ENCODE measurements at places on chromosomes 5 and 9. TPM values are rescaled to one million over a fixed set of nuclear protein-coding genes. Genes with fewer than 3 reads are reported as not detected.

GRCh38 chr9:132864691-132865090 lies 13.4 kb downstream of the AK8 start:
- DNase-seq = no peak
- no peaks in the 10 kb centered on the region for H3K36me3 ChIP-seq
- no peak overlapping the region for H3K27ac ChIP-seq
- H3K4me1 ChIP-seq = peaks cover 5% of the 10 kb centered on the region
- H3K27me3 ChIP-seq = no peaks in the 10 kb centered on the region
- no peak overlapping the region for H3K4me3 ChIP-seq

DNA sequence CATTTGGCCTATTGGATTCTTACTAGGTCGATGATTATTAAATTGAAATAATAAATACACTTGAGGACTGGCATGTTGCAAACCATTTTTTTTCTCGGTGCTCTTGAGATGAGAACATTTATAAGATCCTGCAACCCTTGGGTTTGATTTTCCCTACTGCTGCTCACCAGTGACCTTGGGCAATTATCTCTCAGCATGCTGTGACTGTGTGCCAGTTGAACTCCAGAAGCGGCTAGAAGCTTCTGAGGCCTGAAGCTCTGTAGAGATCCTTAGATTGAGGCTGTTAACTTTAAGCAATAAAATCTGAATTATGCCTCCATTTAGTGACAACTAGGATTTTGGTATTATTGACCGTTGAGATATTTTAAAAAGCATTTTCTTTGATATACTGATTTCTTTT lies 489.8 kb downstream of the MAT2B start:
- no peaks in the 10 kb centered on the region for H3K36me3 ChIP-seq
- no peak overlapping the region for H3K4me3 ChIP-seq
- H3K27me3 ChIP-seq = no peaks in the 10 kb centered on the region
- no peak for DNase-seq

The C9orf50 gene
- total RNA-seq = not detected

DNA sequence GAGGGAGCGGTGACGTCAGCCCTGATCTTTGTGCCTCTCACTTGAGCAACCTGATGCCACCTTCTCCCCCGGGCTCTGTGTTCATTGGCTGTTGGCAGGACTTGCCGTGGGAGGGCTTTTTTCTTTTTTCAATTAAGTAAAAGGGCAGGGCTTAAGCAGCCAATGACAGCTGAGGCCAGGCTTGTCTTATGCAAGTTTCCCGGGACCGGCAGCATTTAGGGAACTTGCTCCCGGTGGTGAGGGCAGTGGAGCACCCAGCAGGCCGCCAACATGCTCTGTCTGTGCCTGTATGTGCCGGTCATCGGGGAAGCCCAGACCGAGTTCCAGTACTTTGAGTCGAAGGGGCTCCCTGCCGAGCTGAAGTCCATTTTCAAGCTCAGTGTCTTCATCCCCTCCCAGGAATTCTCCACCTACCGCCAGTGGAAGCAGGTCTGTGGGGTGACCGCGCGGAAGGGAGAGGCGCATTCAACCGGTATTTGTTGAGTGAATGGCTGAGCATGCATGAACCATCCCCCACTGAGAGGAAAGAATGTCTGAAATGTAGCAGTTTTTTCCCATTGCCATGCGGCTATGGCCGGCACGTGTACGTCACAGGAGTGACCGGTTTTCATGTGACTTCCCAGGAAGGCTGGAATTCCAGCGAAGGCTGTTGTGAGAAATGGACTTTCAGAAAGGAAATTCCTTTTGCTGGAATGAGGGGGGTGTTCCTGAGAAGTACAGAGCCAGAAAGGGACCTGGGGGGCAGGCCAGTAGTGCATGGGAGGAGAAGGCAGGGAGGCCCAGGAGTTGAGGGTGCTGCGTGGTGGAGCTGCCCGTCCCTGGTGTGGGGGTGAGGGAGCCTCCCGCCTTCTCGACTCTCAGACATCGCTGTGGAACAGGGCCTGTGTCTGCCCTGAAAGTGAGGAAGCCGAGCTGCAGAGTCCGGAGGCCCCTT lies 29.0 kb downstream of the PTGES2 start:
- H3K4me3 ChIP-seq = peak overlapping the region; percentile 17
- DNase-seq = peak; percentile 75
- H3K27ac ChIP-seq = peak overlapping the region; percentile 80

The TERT gene
- total RNA-seq = 10.1 TPM

- H3K27ac ChIP-seq = no peak overlapping the region
- H3K4me1 ChIP-seq = no peaks in the 10 kb centered on the region
- H3K4me3 ChIP-seq = no peak overlapping the region
- no peak for DNase-seq
Measured at GRCh38 chr9:89052470-89053097, 61.3 kb downstream of the S1PR3 start.

- H3K36me3 ChIP-seq = no peaks in the 10 kb centered on the region
- H3K27me3 ChIP-seq = peaks cover 15% of the 10 kb centered on the region
- H3K4me3 ChIP-seq = no peak overlapping the region
- H3K4me1 ChIP-seq = peaks cover 3% of the 10 kb centered on the region
- DNase-seq = no peak
Measured at GRCh38 chr9:96163712-96164111, 138.3 kb downstream of the HSD17B3 start.

The SLC24A2 gene
- total RNA-seq = not detected

DNA sequence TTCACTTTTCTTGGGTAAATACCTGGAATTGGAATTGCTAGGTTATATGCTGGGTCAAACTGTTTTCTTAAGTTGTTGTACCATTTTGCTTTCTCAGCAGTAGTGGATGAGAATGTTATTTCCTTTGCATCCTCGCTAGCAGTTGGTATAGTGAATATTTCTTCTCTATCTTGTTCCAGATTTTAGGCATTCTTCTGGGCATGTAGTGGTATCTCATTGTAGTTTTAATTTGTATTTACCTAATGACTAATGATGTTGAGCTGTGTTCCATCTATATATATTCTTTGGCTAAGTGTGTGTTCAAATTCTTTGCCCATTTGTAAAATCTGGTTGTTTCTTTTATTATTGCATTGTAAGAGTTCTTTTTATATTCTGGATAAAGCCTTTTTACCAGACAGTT lies 333.3 kb downstream of the MAT2B start:
- no peak for DNase-seq
- no peaks in the 10 kb centered on the region for H3K4me1 ChIP-seq
- H3K36me3 ChIP-seq = no peaks in the 10 kb centered on the region
- no peak overlapping the region for H3K27ac ChIP-seq
- H3K4me3 ChIP-seq = no peak overlapping the region
- H3K27me3 ChIP-seq = no peaks in the 10 kb centered on the region

GRCh38 chr9:93678199-93679019 lies 102.0 kb downstream of the PHF2 start:
- H3K36me3 ChIP-seq = peaks cover 9% of the 10 kb centered on the region
- H3K27ac ChIP-seq = no peak overlapping the region
- H3K4me1 ChIP-seq = peaks cover 3% of the 10 kb centered on the region
- no peak for DNase-seq

DNA sequence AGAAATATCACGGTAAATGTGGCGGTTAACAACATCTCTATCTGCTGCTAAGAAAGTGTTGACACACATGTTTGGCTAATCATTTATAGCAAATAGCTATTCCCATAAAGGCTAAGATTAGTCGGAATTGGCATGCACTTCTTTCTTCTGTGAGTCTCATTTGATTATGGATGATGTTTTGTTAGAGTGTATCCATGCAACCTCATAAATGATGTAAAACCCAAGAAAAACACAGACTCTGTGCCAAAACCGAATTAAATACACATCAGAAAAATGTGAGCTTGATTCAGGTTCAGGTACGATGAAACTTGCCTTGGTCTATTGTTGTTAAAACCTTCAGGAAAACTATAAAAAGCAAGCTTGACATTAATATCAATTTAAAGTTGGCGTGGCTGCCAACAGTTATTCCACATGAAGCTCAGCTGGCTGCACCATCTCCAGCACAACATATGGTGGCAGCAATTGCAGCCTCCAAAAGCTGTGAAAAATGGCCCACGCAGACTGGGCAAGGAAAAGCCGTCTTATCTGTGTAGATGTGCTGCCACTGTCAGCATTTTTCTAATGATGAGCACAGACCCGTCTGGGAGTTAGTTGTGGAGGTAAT lies 41.1 kb upstream of the ICE1 start:
- no peak overlapping the region for H3K27ac ChIP-seq
- DNase-seq = no peak
- H3K4me1 ChIP-seq = no peaks in the 10 kb centered on the region
- no peaks in the 10 kb centered on the region for H3K36me3 ChIP-seq
- no peaks in the 10 kb centered on the region for H3K27me3 ChIP-seq
- no peak overlapping the region for H3K4me3 ChIP-seq

GRCh38 chr5:154078272-154078671 lies 39.5 kb downstream of the MFAP3 start:
- H3K27me3 ChIP-seq = no peaks in the 10 kb centered on the region
- no peak overlapping the region for H3K4me3 ChIP-seq
- no peaks in the 10 kb centered on the region for H3K36me3 ChIP-seq
- no peak for DNase-seq

- H3K4me1 ChIP-seq = no peaks in the 10 kb centered on the region
- no peak for DNase-seq
- H3K27me3 ChIP-seq = no peaks in the 10 kb centered on the region
- no peak overlapping the region for H3K4me3 ChIP-seq
- no peak overlapping the region for H3K27ac ChIP-seq
- H3K36me3 ChIP-seq = no peaks in the 10 kb centered on the region
Measured at GRCh38 chr5:98556712-98557111, 216.8 kb upstream of the RGMB start.

DNA sequence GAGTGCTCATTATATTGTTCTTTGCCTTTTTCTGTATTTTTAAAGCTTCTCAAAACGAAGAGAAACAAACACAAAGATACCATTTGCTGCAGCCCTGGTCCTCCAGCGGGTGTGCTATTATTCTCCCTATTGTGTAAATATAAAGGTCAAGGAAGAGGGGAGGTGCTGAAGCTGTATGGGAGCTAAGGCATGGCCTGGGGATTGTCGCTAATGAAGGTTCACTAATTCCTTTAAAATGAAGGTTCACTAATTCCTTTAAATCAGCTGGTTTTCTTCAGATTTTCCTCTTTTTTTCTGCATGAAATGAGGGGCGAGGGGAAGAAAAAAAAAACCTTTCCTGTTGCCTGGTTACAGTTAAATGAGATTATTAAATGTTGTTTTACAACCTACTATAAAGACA lies 74.5 kb upstream of the MAP1B start:
- H3K27ac ChIP-seq = no peak overlapping the region
- no peaks in the 10 kb centered on the region for H3K36me3 ChIP-seq
- H3K27me3 ChIP-seq = peaks cover 8% of the 10 kb centered on the region
- H3K4me3 ChIP-seq = no peak overlapping the region
- H3K4me1 ChIP-seq = no peaks in the 10 kb centered on the region
- DNase-seq = no peak

DNA sequence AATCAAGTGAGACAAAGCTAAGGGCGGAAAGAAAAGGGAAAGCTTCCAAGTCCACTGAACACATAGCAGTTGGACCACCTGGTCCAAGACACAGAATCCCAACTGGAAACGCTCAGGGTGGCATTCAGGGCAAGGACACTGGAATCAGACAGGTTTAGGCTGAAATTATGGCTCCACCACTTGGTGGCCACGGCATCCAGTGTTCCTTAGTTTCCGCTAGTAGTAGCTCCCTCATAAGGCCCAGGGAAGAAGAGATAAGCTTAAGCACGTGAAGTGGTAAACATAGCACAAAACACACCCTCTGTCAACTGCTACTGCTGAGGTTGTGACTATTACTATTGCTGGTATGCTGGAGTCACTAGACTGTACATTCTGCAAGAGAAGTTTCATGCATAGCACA lies 209.4 kb downstream of the GLIS3 start:
- peaks cover 2% of the 10 kb centered on the region for H3K4me1 ChIP-seq

The GALNT12 gene
- 3.6 TPM for total RNA-seq

DNA sequence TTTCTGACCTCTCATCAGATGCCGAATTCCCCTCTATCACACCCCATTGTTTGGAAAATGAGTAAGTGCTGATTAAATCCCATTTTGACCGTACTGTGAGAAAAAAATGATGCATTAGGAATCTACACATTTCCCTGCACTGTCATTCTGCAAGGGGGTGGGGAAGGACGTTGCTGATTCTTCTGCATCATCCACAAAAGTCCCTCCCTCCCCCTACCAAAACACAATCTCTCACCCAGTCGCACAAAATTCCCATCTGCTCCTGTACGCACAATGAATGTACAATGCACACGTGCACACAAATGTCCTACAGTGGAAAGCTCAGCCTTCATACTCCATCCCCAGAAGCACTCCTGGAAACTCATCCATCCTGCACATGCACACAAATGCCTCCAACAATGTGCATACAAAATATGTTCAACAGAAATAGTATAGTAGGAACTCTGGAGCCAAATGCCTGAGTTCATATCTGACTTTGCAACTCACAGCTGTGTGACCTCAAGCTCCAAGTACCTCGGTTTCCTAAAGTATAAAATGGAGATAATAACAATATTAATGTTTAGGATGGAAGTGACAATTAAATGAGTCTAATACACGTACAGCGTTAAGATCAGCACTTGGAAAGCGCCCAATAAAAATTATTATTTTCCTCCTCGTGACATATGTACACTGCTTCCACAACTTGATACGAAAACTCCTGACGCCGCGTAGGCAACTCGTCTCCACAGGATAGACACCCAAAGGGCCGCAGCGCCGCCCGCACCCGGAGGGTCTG lies 809 bp downstream of the TNIP1 start:
- peak; percentile 71 for DNase-seq
- H3K27me3 ChIP-seq = no peaks in the 10 kb centered on the region
- H3K27ac ChIP-seq = peak overlapping the region; percentile 94
- H3K4me1 ChIP-seq = peaks cover 76% of the 10 kb centered on the region
- H3K36me3 ChIP-seq = peaks cover 58% of the 10 kb centered on the region
- peak overlapping the region; percentile 82 for H3K4me3 ChIP-seq

- no peaks in the 10 kb centered on the region for H3K36me3 ChIP-seq
- H3K4me3 ChIP-seq = no peak overlapping the region
- peak; percentile 29 for DNase-seq
- no peaks in the 10 kb centered on the region for H3K4me1 ChIP-seq
Measured at GRCh38 chr9:134589748-134590147, 51.9 kb upstream of the COL5A1 start.

- peaks cover 54% of the 10 kb centered on the region for H3K4me1 ChIP-seq
- DNase-seq = no peak
- H3K27ac ChIP-seq = peak overlapping the region; percentile 70
- H3K4me3 ChIP-seq = peak overlapping the region; percentile 53
Measured at GRCh38 chr5:68243681-68244080, 28.1 kb downstream of the PIK3R1 start.

The GABRB2 gene
- total RNA-seq = not detected

- peaks cover 3% of the 10 kb centered on the region for H3K4me1 ChIP-seq
- H3K27me3 ChIP-seq = peaks cover 6% of the 10 kb centered on the region
- H3K4me3 ChIP-seq = no peak overlapping the region
- H3K36me3 ChIP-seq = no peaks in the 10 kb centered on the region
- H3K27ac ChIP-seq = no peak overlapping the region
Measured at GRCh38 chr5:168807287-168807686, 228.1 kb upstream of the PANK3 start.

The SOX30 gene
- total RNA-seq = not detected

DNA sequence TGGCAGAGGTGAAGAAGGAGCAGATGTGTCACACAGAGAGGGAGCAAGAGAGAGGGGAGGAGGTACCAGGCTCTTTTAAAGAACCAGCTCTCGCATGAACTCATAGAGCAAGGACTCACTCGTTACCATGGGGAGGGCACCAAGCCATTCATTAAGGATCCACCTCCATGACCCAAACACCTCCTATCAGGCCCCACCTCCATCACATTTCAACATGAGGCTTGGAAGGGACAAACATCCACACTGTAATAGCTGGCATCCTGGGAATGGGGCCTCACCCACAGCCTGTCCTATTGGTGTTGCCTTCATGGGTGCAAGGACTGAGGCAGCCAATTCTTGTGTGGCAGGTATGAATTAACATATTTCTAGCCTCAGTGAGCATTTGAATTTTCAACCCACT lies 11.6 kb upstream of the TNFAIP8 start:
- no peak for DNase-seq
- peaks cover 88% of the 10 kb centered on the region for H3K4me1 ChIP-seq
- peak overlapping the region; percentile 73 for H3K4me3 ChIP-seq
- peak overlapping the region; percentile 97 for H3K27ac ChIP-seq
- H3K36me3 ChIP-seq = peaks cover 33% of the 10 kb centered on the region
